Nucleus accumbens (tissue), 56 donors: ENCODE measurements at places on chromosomes 1 and 21.

GRCh38 chr21:43195121-43196021, 26.6 kb downstream of the CRYAA start:
- DNase-seq: no peak

- no peak for DNase-seq
Measured at GRCh38 chr1:165496501-165496900, 47.3 kb upstream of the LRRC52 start.

DNA sequence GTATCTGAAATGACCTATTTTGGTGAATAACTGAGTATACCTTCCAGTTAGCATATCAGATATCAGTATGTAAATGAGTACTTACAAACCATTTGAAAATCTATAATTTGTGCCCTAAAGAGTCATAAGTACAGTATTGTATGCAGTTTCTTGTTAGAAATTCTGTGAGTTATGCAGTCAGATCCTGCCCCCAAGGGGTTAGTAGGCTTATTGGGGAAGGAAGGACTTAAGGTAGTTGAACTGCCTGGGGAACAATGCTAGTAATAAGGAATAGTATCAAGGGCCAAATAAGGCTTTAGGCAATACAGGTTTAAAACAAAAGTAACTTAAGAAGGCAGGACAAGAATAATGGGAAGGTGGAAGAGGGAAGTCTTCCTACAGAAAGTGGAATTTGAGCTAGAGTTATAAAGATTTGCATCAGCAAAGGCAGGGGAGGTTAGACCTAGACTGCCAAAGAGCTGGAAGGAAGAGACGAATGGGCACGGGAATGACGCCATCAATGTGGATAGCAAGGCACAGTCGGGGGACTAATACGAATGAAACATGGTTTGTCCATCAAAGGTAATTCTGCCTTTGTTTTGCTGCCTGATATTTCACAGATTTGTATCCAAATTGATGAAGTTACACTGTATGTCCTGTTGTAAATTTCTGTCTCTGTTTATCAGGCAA, 182.9 kb upstream of the DPYD start:
- no peak for DNase-seq

GRCh38 chr1:237976331-237976730, 85.6 kb upstream of the ZP4 start:
- DNase-seq: no peak

- DNase-seq: no peak
Measured at GRCh38 chr1:192167911-192168700, 9.8 kb downstream of the RGS18 start.

GRCh38 chr1:27618341-27619082, 14.6 kb upstream of the AHDC1 start:
- no peak for DNase-seq

DNA sequence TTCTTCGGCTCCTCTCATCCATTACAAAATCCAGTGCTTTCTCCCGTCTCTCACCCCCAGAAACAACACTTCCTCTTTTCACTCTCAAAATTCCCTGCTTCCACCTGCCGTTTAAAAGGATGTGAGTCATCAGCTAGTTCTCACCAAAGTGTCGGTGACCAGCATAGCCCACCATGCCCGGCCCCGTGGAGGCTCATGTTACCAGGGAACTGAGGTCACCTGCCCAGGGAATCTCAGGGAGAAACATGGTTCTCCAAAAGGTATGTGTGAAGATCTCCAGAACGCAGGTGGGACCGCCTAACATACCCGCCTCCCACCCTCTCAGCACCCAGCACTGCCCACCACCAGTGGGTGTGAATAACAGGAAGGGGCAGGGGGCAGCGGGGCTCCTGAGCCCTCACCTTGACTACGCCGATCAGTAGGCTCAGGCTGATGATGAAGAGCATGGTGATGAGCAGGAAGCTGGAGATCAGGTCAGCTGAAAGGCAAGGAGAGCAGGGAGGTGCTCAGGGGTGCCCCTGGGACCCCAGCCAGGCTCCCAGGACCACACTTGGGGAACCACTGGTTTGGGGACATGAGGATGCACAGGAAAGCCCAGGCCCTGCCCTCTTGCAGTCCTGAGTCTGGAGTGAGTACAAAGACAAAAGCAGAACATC, 16.2 kb downstream of the LAPTM5 start:
- no peak for DNase-seq

DNA sequence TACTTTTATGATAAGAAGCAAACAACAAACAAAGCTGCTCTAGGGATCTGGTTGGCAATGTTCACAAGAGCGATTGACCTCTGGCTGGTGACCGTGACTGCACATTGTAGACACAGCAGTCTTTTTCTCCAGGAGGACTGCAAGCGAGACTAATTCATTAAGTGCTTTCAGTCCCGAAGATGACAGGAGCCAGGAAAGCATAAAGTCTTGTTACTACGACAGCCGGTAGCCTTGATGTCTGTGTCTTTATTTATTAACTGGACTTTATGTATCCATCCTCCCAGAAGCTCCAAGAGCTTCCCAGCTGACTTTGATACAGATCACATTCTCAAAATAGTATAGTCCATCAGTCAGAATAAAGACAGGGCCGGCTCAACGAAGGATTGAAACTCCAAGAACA, 18.2 kb downstream of the FAM163A start:
- DNase-seq: no peak

GRCh38 chr1:242623119-242623518, 98.6 kb upstream of the PLD5 start:
- DNase-seq: no peak

DNA sequence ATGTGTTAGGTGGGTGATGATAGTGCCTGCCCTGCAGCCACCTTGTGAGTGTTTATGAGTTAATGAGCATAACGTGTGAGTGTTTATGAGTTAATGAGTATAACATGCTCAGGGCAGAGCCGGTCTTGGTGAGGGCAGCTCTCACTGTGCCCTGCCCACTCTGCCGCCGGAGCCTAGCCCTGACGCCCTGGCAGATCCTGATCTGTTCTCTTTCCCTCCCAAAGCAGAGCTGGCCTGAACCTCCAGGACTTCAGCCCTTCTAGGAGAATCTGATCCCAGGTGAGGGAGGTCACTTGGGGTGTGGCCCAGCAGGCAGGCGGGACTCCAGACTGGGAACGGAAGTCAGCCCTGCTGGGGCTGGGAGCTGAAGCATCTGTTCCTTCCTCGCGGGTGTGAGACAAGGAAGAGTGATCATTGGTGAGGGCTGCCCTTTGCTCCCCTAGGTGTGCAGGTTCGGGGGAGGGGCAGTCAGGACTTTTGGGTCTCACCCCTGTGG, 5.7 kb downstream of the FBLIM1 start:
- DNase-seq: no peak

DNA sequence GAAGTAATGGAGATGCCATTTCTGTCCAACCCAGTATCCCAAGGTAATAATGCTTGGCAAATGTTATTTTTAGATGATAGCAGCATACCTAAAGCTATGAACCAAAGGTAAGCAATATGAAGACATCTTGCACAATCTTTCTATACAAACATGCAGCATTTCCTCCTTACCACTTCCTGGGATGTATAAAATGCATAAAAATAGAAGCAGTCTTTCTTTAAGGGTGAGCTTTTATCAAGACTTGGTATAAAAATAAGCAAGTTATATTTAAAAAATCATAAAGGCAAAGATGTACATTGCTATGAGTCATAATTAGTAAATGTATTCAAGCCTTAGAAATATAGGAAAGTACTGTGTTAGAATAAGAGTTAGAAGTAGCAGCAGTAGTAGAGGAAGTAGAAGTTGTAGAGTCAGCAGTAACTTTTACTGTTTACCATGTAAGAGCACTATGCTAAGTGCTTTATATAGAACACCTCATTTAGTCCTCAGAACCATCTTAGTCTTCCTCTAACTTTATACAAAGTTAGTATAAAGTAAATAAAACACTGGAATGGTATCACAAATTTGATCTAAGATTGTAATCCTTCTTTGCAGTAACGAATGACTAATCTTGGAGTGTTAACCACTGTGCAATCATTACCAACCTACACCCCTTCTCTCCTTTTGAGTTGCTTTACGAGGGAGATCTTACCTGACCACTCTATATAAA, 371.3 kb downstream of the VAV3 start:
- no peak for DNase-seq

DNA sequence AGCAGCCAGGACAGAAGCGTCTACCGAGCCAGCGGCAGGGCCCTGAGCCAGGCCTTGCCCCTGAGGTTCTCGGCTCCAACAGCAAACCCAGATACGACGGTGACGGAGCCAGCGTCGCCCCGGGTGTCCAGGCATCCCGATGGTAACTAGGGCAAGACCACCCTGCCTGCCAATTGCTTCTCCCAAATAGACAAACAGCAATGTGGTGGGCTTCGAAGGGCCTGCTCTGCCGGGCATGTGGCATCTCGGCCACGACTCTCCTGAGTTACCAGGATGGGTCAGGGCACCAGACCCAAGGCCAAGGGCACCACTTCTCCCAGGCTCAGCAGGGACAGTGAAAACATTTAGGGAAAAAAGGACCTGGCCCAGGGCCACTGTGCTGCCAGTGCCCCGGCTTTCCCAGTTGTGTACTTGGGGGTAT, 3.2 kb upstream of the ACTRT2 start:
- no peak for DNase-seq

GRCh38 chr1:224704107-224704735, 88.1 kb downstream of the CNIH3 start:
- no peak for DNase-seq

- no peak for DNase-seq
Measured at GRCh38 chr1:87812871-87813577, 484.3 kb downstream of the LMO4 start.

- no peak for DNase-seq
Measured at GRCh38 chr1:94901841-94902240, 25.1 kb downstream of the CNN3 start.

DNA sequence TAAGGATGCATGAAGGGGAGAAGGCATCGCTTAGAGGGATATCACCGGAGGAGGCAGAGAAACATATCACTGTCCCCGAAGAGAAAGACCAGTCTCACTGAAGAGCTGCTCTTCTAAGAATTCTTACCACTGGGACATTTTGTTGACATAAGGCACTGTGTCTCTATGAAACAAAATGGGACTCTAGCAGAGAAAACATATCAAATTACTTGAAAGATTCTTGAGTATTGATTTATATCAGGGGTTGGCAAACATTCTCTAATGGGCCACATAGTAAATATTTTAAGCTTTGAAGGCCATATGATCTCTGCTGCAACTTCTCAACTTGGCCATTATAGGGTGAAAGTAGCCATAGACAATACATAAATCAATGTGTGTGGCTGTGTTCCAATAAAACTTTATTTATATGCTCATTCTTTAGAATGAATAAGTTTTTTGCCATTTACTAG, 41.0 kb upstream of the GREM2 start:
- DNase-seq: no peak

DNA sequence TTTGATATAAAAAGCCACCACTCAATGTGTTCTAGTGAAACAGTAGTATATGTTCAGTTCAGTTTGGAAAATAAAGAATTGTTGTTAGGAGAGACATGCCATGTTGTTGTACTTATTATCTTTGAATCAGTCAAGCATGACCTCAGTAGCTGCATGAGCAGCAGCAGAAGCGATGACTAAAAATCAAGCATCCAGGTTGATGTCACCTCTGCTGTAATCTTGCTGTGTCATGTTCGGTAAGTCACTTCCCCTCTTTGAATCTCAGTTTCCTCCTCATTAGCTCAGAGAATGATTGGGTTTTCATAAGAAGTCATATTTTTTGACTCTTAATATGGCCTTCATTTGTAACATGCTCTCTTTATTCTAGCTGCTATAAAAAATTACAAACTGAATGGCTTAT, 428.4 kb upstream of the B3GALT2 start:
- no peak for DNase-seq

DNA sequence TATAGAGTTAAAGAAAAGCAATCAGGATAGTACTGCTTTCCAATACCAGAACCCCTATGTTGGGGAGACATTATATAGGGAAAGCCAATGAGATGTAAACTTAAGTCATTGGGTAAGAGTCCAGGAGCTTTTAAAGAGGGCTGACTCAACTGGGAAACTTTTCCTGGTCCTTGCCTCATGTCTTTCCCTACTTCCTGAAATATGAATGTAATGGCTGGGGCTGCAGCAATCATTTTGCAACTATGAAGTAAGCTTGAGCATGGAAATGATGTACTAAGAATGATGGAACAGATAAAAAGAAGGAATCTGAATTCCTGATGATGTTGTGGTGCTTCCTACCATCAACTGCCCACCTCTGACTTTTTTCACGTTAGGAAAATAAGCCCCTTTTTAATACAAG, 55.7 kb downstream of the WDR3 start:
- no peak for DNase-seq

DNA sequence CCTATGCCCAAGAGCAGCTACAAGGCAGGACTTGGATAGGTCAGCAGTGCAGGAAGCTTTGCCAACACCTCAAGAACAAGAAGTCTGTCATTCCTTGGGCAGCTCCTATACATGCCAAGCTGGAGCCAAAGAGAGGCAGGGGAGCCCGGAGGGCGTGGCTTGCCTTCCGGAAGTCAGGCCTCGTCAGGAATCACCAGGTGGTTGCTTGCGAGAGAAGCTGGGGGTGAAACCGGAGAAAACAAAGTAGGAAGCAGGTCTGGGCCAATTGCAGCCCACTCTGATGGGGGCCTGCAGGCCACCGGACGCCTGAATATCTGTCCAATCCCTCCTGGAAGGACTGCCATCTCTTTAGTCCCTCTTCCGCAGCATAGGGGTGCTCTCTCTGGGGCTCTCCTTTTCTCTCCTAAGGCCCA, 794 bp upstream of the FAM76A start:
- DNase-seq: no peak

- DNase-seq: no peak
Measured at GRCh38 chr1:246218686-246219085, 288.4 kb downstream of the SMYD3 start.

DNA sequence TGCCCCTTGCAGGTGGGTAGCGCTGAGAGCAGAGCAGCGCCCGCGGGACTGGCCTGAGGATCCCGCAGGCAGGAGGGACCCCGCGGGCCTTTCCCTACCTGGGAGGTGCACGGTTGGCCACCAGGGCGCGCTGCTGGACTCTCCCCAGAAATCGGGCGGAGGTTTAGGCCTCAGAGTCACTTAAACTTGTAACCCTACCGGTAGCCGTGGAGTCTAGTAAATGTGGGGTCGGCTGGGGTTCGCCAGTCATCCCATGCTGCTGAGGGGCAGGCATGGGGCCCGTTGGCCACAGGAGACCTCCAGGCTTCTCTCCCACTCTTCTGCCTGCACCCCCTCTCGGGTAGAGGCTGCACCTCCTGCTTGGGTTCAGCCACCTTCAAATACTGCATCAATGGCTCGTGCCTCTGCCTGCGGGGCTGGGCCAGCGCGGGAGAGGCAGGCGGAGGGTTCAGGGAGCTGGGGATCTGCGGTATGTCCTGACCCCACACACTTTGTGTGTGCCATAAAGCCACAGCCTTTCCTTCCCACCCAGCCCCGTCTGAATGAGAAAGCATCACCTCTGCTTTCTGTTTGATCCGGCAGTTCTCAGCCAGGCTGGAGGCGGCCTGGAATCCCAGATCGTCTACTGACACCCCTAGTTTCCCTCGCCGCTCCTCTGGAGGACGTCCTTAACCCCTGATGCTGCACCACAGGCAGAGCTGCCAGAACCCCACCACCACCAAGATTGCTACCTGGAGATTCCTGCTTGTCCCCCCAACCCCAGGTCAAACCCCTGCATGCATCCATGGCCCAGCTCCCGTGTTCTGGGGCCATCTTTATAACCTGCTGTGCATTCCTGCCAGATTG, 12.3 kb upstream of the GSTM4 start:
- no peak for DNase-seq

GRCh38 chr1:88293691-88294190, 390.3 kb upstream of the PKN2 start:
- DNase-seq: no peak

- no peak for DNase-seq
Measured at GRCh38 chr1:68149907-68150306, 82.4 kb downstream of the WLS start.
